ENCODE measurements at places on chromosomes 13 and 19. TPM values are rescaled to one million over a fixed set of nuclear protein-coding genes. Genes with fewer than 3 reads are reported as not detected.

Gene S1PR2
- 2.0 TPM for total RNA-seq

Gene DACH1
- 1.1 TPM for total RNA-seq

Gene CYSLTR2
- total RNA-seq: 0.04 TPM

Gene CCNE1
- 2.3 TPM for total RNA-seq

Gene KLK3
- total RNA-seq: not detected

DNA sequence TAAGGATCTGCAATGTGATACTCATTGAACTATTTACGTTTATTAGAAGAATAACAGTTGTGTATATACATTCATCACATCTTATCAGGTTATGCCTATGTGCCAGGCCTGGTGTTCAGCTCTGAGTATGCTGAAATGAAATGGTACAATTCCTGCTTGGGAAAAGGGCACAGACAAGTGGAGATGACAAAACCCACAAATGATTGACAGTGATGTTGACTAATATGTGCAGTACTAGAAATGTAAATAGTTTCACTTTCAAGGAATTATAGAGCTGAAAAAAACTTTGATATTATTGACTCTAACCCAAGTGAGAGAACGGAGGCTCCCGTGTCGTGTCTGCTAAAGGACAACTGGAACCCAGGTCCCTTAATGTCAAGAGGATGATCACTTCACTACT lies 386.8 kb upstream of the DACH1 start:
- no peaks in the 10 kb centered on the region for H3K36me3 ChIP-seq
- H3K27me3 ChIP-seq: no peaks in the 10 kb centered on the region
- no peak overlapping the region for H3K4me3 ChIP-seq

DNA sequence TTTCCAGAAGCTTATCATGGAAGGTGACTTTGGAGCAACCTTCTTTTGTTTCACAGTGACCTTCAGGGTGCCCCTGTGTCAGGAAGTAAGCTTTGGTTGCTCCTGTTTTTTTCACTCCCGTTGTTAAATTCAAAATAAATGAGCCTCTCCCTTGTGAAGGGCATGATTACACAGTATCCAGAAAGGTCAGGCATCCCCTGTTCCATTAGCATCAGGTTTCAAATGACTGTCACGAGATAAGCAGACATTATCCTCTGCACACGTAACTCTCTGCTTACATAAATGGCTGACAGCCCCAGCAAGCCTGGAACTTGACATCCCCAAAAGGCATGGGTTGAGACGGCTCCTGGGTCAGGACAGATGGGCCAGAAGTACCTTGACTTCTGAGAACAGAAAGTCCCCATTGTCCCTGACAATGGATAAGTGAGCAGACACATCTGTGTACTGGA lies 52.0 kb downstream of the RAB20 start:
- no peak overlapping the region for H3K27ac ChIP-seq
- no peak overlapping the region for H3K4me3 ChIP-seq
- H3K4me1 ChIP-seq: peaks cover 18% of the 10 kb centered on the region
- no peaks in the 10 kb centered on the region for H3K27me3 ChIP-seq
- no peak for DNase-seq

DNA sequence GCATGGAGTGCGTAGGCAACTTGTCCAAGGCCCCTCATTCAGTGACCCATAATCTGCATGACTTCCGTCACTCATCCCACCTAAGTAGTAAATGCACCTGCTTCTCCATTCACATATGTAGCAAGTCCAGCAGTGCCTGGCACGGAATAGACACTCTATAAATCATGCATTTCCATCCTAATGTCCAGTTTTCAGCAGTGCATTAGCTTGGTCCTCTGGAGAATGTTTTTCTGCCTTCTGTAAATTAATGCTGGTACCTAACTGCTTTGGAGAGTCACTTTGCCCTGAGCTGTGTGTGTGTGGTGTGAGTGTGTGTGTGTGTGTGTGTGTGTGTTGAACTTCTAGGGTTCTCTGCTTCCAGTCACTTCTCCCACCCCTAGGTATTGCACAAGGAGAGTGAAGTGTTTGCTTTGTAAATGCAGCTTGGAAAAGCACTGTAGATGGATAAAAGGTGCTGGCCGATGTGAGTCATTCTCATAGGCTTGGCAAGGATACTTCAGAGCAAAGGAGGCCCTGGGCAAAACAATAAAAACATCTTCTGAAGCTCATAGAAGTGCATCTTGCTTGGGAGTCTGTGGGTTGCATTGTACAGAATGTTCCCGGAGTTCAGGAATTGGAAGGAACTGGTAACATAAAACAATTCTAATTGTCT lies 181.8 kb downstream of the KATNAL1 start:
- H3K4me1 ChIP-seq: no peaks in the 10 kb centered on the region
- no peak for DNase-seq

- no peak overlapping the region for H3K27ac ChIP-seq
- H3K36me3 ChIP-seq: no peaks in the 10 kb centered on the region
- DNase-seq: no peak
- H3K27me3 ChIP-seq: no peaks in the 10 kb centered on the region
- no peak overlapping the region for H3K4me3 ChIP-seq
Measured at GRCh38 chr19:32988724-32989123, 16.7 kb downstream of the FAAP24 start.

- H3K4me3 ChIP-seq: no peak overlapping the region
- peaks cover 9% of the 10 kb centered on the region for H3K4me1 ChIP-seq
- H3K27me3 ChIP-seq: peaks cover 46% of the 10 kb centered on the region
Measured at GRCh38 chr19:39518458-39518857, 3.5 kb downstream of the SELENOV start.

DNA sequence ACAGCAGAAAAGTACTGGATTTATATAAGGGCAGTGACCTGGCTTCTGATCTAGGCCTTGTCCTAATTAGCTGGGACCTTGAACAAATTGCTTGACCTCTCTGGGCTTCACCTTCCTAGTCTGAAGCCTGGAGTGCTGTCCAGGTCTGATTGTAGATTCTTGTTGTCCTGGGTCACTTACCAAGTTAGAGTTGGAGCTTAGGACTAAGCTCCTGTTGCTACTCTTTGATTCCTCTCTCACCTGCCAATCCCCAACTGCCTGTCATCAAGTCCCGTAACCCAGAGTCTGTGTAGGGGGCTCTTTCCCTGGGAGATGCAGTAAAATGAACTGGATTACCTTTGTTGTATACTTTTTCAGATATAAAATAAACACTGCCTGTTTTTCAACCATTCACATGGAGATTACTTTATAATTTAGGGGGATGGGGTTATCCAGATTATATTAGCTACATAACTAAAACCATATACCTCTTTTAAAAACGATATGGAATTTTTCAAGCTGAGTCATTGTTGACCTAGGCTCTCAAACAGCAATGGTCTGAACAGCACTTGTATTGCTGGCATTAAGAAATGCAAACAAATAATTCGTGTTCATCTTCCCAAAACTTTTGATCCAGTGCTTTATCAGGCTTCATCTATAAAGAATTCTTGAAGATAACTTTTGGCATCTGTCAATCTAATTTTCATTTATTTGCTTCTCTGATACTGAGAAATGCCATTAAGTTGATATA lies 5.8 kb downstream of the ARHGAP35 start:
- peak overlapping the region; percentile 13 for H3K27ac ChIP-seq
- no peak for DNase-seq
- no peak overlapping the region for H3K4me3 ChIP-seq
- H3K36me3 ChIP-seq: no peaks in the 10 kb centered on the region
- no peaks in the 10 kb centered on the region for H3K27me3 ChIP-seq
- H3K4me1 ChIP-seq: peaks cover 60% of the 10 kb centered on the region

DNA sequence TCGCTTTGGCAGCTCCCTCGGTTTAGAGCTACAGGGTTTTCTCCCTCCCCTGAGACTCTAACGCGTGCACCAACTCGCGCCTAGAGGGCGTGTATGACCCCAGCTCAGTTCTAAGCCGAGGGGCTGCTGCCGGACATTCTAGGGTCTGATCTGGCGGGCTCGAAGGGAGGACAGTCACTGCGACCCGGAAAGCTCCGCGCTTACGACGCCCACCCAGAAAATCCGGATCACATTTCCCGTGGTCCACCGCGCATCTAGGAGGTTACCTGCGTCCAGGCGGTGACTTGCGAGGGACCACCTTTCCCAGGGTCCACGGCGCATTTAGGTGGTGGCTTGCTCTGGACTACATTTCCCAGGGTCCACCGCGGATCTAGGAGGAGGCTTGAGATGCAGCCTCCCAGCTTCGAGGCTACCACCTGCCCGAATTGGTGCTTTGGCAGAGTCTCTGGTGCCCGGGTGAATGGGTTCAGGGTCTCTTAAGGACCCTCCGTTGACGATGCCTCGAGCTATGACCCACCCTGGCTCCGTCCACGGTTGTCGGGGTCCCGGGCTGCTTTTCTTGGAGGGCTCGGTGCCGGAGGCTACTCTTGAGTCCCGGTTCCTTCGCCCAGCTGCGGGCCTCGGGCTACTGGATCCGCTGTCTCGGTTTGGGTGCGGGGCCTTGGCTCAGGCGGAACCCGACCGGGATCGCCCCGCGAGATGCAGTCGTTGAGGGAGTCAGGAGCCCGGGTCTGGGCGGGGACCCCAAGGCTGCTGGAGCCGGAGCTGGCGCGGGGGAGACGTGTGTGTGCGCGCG lies 30.5 kb downstream of the ZNF146 start:
- H3K27me3 ChIP-seq: no peaks in the 10 kb centered on the region
- no peak overlapping the region for H3K27ac ChIP-seq
- H3K4me3 ChIP-seq: peak overlapping the region; percentile 55
- no peaks in the 10 kb centered on the region for H3K36me3 ChIP-seq

DNA sequence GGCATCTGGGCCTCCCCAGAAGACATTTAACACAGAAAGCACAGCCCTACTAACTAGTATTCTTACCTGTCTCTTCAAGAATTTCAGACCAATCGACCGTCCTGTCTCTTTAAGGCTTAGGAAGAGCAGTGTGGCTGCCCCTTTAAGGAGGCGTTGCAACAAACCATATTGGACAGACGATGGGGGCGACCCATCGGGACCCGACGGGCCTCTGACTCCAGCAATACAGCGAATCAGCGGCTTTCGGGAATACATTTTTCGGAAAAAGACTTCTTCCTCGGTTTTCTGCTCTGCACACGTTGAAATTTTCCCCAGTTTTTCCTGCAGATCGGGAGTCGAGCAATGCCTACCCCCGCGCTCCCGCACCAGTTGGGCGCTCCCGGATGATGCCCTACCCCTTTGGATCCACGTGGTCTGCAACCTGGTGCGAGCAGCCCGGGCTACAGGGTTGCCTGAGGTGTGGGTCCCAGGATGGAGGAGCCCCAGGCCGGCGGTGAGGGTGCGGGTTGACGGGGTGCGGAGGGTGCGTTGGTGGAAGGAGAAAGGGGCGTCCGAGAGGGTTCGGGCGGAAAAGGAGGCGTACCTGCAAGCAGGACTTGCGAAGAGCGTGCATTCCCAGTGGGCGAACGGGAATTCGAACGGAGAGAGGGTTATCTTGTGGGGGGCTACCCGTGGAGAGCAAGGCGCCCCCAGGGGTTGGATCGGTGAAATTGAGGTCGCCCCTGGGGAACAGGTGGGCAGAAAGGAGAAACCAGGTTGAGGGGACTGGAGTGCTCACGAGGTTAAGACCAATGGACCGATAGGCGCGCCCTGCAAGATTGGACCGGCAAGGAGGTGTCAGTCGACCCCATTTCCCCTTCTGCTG lies at the start of gene POLR1G:
Gene POLR1G (plus strand): TSS at position 419 of the 865 bp plus-strand sequence. CDS start 53 bp downstream, at position 472.
- H3K36me3 ChIP-seq: peaks cover 10% of the 10 kb centered on the region
- peak; percentile 76 for DNase-seq
- H3K27ac ChIP-seq: peak within 1 kb of the TSS; percentile 94
- H3K4me1 ChIP-seq: peaks cover 17% of the 10 kb centered on the region
- H3K27me3 ChIP-seq: no peaks in the 10 kb centered on the region

DNA sequence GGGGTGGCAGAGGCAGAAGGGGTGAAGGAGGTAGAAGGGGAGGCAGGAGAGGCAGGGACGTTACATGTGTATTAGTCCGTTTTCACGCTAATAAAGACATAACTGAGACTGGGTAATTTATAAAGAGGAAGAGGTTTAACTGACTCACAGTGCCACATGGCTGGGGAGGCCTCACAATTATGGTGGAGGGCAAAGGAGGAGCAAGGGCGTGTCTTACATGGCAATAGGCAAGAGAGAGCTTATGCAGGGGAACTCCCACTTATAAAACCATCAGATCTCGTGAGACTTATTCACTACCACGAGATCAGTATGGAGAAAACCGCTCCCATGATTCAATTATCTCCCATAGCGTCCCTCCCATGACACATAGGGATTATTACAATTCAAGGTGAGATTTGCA lies 19.0 kb upstream of the ACOD1 start:
- no peak overlapping the region for H3K27ac ChIP-seq
- H3K27me3 ChIP-seq: no peaks in the 10 kb centered on the region
- H3K36me3 ChIP-seq: no peaks in the 10 kb centered on the region
- H3K4me3 ChIP-seq: no peak overlapping the region

DNA sequence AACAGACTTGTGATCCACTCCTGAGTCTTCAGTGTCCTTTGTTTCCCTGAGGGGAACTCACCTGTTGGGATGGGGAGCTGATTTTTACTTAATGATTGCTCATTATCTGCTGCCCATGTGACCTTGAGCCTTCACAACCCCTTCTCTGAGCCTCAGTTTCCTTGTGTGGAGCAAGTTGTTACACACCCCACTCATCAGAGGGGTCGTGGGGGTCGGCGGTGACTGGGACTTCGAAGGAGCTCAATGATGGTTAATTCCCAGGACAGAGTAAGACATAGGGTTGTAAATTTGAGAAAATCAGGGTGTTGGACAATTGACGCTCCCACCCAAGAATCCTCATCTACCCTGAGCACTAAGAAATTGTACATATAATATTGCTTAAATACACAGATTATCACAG lies 13.5 kb downstream of the LILRA5 start:
- H3K4me3 ChIP-seq: no peak overlapping the region
- H3K27me3 ChIP-seq: no peaks in the 10 kb centered on the region
- DNase-seq: no peak
- no peaks in the 10 kb centered on the region for H3K36me3 ChIP-seq
- H3K27ac ChIP-seq: no peak overlapping the region

DNA sequence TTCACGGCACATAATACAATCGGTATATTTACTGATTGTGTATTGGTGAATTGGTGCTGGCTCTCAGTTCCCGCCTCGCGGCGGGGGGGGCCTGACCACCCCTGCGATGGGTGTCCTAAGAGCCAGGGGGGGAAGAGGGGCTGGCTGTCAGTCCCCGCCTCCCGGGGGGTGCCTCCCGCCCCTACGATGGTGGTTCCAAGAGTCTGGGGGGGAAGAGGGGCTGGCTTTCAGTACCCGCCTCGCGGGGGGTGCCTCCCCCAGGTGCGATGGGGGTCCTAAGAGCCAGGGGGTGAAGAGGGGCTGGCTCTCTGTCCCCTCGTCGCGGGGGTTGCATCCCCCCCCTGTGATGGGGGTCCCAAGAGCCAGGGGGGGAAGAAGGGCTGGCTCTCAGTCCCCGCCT lies 2321.8 kb upstream of the PCDH20 start:
- H3K36me3 ChIP-seq: no peaks in the 10 kb centered on the region
- no peak overlapping the region for H3K4me3 ChIP-seq
- DNase-seq: no peak

GRCh38 chr13:52851137-52851962 lies 2.9 kb upstream of the PCDH8 start:
- H3K4me3 ChIP-seq: peak overlapping the region; percentile 68
- H3K27me3 ChIP-seq: peaks cover 26% of the 10 kb centered on the region
- no peak overlapping the region for H3K27ac ChIP-seq

GRCh38 chr19:51784922-51785690 lies 9.9 kb upstream of the FPR3 start:
- H3K4me1 ChIP-seq: no peaks in the 10 kb centered on the region
- DNase-seq: peak; percentile 67
- no peaks in the 10 kb centered on the region for H3K36me3 ChIP-seq

GRCh38 chr19:18894254-18895037 lies 1.5 kb downstream of the CERS1 start:
- peak overlapping the region; percentile 66 for H3K4me3 ChIP-seq
- no peak for DNase-seq
- peak overlapping the region; percentile 50 for H3K27ac ChIP-seq
- H3K36me3 ChIP-seq: no peaks in the 10 kb centered on the region
